ENCODE measurements at places on chromosomes 2 and 18. TPM values are rescaled to one million over a fixed set of nuclear protein-coding genes. Genes with fewer than 3 reads are reported as not detected.
A peak's percentile ranks its signal among the peaks of the same experiment; 100 is the strongest.

DNA sequence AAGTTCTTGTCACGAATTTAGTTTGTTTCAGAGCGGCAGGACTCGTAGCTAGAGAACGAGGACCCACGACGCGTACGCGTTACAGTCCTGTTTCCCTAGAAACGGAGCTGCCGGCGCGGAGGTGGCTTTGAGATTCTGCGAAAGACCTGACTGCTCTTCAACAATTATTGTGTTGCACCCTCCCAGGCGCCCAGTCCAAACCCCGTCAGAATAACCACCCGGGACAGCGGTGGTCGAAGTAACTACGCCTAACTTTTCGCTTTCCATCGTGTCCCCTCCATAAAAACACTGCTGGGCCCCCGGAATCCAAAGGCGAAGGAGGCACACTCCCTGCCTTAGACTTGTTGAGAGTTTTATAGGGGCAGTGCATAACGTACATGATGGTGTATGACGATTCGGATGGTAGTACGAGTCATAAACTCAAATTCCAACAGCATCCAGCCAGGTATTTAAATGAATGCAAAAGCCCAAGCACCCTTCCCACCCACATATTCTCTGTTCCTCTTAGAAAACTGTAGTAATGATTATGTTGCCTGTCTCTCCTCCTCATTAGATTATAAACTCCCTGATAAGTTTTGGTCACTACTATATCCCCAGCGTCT lies 651 bp upstream of the STAM2 start:
- H3K4me1 ChIP-seq, result no peaks in the 10 kb centered on the region
- no peaks in the 10 kb centered on the region for H3K27me3 ChIP-seq
- no peak for DNase-seq

GRCh38 chr2:230910546-230911177 lies 14.4 kb downstream of the GPR55 start:
- no peaks in the 10 kb centered on the region for H3K4me1 ChIP-seq
- no peak overlapping the region for H3K4me3 ChIP-seq
- H3K27me3 ChIP-seq, result peaks cover 27% of the 10 kb centered on the region
- no peak for DNase-seq

GRCh38 chr2:71129114-71129901 lies 721 bp downstream of the MCEE start:
- no peaks in the 10 kb centered on the region for H3K27me3 ChIP-seq
- DNase-seq, result no peak
- peak overlapping the region; percentile 81 for H3K27ac ChIP-seq
- H3K36me3 ChIP-seq, result peaks cover 15% of the 10 kb centered on the region

GRCh38 chr2:61727746-61728145 lies 126.1 kb downstream of the FAM161A start:
- DNase-seq, result no peak
- no peaks in the 10 kb centered on the region for H3K27me3 ChIP-seq
- H3K36me3 ChIP-seq, result no peaks in the 10 kb centered on the region
- H3K4me1 ChIP-seq, result no peaks in the 10 kb centered on the region
- H3K4me3 ChIP-seq, result no peak overlapping the region

Gene ARHGEF33
- 0.05 TPM for total RNA-seq

GRCh38 chr2:219453671-219454590 lies 19.3 kb downstream of the SPEG start:
- peak; percentile 69 for DNase-seq
- peak overlapping the region; percentile 62 for H3K27ac ChIP-seq

GRCh38 chr2:118055512-118056164 lies 32.6 kb upstream of the INSIG2 start:
- H3K27ac ChIP-seq, result no peak overlapping the region
- H3K27me3 ChIP-seq, result 0 out of 2 replicates have a peak, but pooled peaks cover 8% of the 10 kb centered on the region
- H3K4me1 ChIP-seq, result peaks cover 10% of the 10 kb centered on the region
- H3K36me3 ChIP-seq, result no peaks in the 10 kb centered on the region
- H3K4me3 ChIP-seq, result no peak overlapping the region

DNA sequence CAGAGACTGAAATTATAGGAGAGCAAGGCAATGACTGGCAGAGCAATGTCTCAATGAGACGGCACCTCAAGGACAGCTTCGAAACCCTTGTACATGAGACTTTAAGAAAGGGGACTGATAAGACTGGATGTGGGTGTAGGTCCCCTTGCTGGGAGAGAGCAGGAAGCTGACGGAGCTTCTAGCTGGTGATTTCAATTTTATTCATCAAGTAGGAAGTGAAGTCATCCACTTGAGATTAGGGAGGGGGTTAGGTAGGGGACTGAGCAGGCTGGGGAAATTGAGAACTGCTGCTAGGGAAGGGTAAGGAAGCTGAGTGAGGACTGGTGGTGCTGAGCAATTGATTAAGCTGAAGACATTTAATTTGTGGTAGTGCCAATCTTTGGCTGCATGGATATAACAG lies 99.5 kb upstream of the ITGB6 start:
- no peaks in the 10 kb centered on the region for H3K4me1 ChIP-seq

- no peaks in the 10 kb centered on the region for H3K36me3 ChIP-seq
- no peaks in the 10 kb centered on the region for H3K4me1 ChIP-seq
- H3K4me3 ChIP-seq, result no peak overlapping the region
- no peaks in the 10 kb centered on the region for H3K27me3 ChIP-seq
- H3K27ac ChIP-seq, result no peak overlapping the region
Measured at GRCh38 chr2:6971502-6971901, 54.3 kb downstream of the RNF144A start.

- H3K27ac ChIP-seq, result no peak overlapping the region
- no peaks in the 10 kb centered on the region for H3K4me1 ChIP-seq
- H3K4me3 ChIP-seq, result no peak overlapping the region
- 0 out of 2 replicates have a peak, but pooled peaks cover 4% of the 10 kb centered on the region for H3K36me3 ChIP-seq
- H3K27me3 ChIP-seq, result no peaks in the 10 kb centered on the region
- DNase-seq, result no peak
Measured at GRCh38 chr2:238093181-238094140, 6.7 kb upstream of the ESPNL start.

DNA sequence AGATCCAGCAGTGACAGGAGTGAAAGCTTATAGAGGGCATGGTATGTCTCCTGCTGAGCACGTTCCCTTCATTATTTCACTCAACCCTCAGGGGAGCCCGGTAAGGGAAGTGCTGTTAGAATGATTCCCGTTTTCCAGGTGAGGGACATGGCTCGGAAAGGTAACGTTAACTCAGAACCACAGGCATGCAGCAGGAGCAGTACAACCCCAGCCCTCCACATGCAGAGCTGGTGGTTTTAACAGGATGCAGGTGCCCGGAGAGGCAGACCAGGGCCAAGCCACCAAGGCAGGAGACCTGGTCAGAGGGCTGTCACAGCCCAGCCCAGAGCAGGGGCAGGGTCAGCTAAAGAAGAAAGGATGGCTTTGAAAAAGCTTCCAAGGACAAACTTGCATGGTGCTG lies 268.5 kb downstream of the SH3BP4 start:
- no peak overlapping the region for H3K27ac ChIP-seq
- DNase-seq, result no peak
- H3K4me1 ChIP-seq, result peaks cover 6% of the 10 kb centered on the region
- H3K4me3 ChIP-seq, result no peak overlapping the region

Gene KIAA2012
- not detected for total RNA-seq

GRCh38 chr2:11582612-11582861 lies 48.7 kb downstream of the GREB1 start:
- DNase-seq, result no peak
- H3K27me3 ChIP-seq, result no peaks in the 10 kb centered on the region
- peak overlapping the region; percentile 15 for H3K4me3 ChIP-seq
- peaks cover 15% of the 10 kb centered on the region for H3K4me1 ChIP-seq

- H3K4me3 ChIP-seq, result no peak overlapping the region
- H3K36me3 ChIP-seq, result no peaks in the 10 kb centered on the region
- DNase-seq, result no peak
- no peak overlapping the region for H3K27ac ChIP-seq
- peaks cover 5% of the 10 kb centered on the region for H3K4me1 ChIP-seq
- no peaks in the 10 kb centered on the region for H3K27me3 ChIP-seq
Measured at GRCh38 chr2:3635171-3635974, 22.6 kb upstream of the ALLC start.

- no peak overlapping the region for H3K27ac ChIP-seq
- H3K4me1 ChIP-seq, result no peaks in the 10 kb centered on the region
- H3K27me3 ChIP-seq, result peaks cover 6% of the 10 kb centered on the region
- H3K4me3 ChIP-seq, result no peak overlapping the region
- H3K36me3 ChIP-seq, result no peaks in the 10 kb centered on the region
Measured at GRCh38 chr2:118380915-118381653, 292.8 kb downstream of the INSIG2 start.

Gene FTCDNL1
- total RNA-seq, result 2.6 TPM

GRCh38 chr2:217185265-217185995 lies 325.6 kb upstream of the TNP1 start:
- no peak overlapping the region for H3K4me3 ChIP-seq
- H3K27ac ChIP-seq, result no peak overlapping the region
- no peaks in the 10 kb centered on the region for H3K36me3 ChIP-seq
- no peak for DNase-seq
- peaks cover 12% of the 10 kb centered on the region for H3K4me1 ChIP-seq

DNA sequence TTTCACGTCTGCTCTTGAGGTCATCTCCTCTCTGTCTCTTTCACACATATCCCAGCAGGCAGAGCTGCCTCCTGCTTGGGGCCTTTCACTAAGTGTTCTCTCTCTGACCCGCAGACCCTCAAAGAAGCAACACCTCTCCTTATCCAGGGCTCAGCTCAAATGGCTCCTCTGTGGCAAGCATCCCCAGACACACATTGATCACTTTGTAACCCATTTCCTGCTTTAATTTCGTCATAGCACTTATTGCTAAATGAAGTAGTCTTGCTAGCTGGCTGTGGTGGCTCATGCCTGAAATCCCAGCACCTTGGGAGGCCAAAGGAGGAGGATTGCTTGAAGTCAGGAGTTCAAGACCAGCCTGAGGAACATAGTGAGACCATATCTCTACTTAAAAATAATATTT lies 41.4 kb downstream of the SGPP2 start:
- no peaks in the 10 kb centered on the region for H3K36me3 ChIP-seq
- no peaks in the 10 kb centered on the region for H3K27me3 ChIP-seq

- no peaks in the 10 kb centered on the region for H3K27me3 ChIP-seq
- DNase-seq, result no peak
- no peaks in the 10 kb centered on the region for H3K36me3 ChIP-seq
- H3K4me3 ChIP-seq, result no peak overlapping the region
- H3K4me1 ChIP-seq, result peaks cover 10% of the 10 kb centered on the region
- no peak overlapping the region for H3K27ac ChIP-seq
Measured at GRCh38 chr2:191178806-191179514, 28.2 kb upstream of the STAT4 start.

GRCh38 chr2:171794918-171795317 lies 99.1 kb downstream of the SLC25A12 start:
- no peak overlapping the region for H3K27ac ChIP-seq
- peaks cover 2% of the 10 kb centered on the region for H3K36me3 ChIP-seq
- H3K4me3 ChIP-seq, result no peak overlapping the region
- H3K4me1 ChIP-seq, result no peaks in the 10 kb centered on the region
- no peak for DNase-seq
- no peaks in the 10 kb centered on the region for H3K27me3 ChIP-seq

Gene DSC3
- not detected for total RNA-seq

DNA sequence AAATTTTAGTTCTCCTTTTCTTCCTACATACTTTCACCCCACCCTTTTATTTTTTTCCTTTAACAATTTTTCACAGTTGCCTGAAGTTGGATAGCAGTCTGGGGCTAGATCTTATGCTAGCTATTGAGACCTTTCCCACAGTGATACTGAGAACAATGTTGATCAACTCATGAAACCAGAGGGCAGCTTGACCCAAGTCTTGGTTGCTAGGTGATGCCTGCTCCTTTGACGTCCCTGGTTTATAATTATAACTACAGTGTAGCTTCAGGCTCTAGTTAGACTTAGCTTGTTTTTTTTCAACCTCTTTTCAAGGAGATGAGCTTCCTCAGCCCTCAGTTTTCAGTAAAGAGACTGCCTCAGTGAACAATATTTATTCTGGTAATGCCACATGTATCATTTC lies 648.5 kb downstream of the IRS1 start:
- H3K27me3 ChIP-seq, result no peaks in the 10 kb centered on the region
- H3K36me3 ChIP-seq, result 0 out of 2 replicates have a peak, but pooled peaks cover 3% of the 10 kb centered on the region
- no peak overlapping the region for H3K4me3 ChIP-seq
- no peak for DNase-seq

DNA sequence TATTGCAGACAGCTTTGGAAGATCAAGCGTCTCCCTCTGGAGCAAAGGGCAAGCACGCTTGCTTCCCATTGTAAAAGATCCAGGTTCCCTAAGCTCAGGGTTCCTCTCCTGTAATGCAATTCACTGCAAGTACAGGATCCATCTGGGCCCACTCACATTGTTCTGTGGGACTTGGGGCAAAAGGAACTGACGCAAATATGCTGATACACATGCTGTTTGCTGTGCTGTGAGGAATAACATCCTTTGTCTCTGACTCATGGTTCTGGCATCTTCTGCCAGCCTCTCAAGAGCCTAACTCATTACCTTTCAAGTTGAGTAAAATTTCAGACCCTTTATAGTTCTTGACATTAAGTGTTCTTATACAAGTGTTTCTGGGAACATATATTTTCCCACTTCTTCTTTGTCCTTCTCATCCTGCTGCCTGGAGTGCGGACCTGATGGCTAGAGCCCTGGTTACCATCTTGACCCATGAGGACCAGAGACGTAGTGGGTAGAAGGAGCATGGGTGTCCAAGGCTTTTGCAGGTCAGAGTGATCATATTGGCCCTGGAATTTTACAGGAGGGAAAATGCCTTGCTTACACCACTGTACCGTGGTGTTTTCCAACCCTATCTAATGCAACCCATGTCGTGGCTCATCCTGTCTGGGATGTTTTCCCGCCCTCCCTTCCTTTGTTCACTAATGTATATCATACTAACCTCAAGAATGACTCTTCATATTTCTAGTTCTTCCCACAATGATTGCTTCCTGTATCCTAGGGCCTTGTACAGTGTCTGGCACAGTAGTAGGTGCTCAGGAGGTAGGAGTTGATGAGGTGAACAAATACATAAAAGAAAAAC lies 145.7 kb upstream of the GLI2 start:
- H3K27ac ChIP-seq, result no peak overlapping the region
- no peak overlapping the region for H3K4me3 ChIP-seq
- H3K36me3 ChIP-seq, result no peaks in the 10 kb centered on the region
- no peaks in the 10 kb centered on the region for H3K27me3 ChIP-seq
- H3K4me1 ChIP-seq, result no peaks in the 10 kb centered on the region
- DNase-seq, result no peak

Gene LRRC30
- not detected for total RNA-seq

GRCh38 chr18:35639296-35639695 lies 57.8 kb downstream of the GALNT1 start:
- no peak overlapping the region for H3K4me3 ChIP-seq
- H3K36me3 ChIP-seq, result no peaks in the 10 kb centered on the region
- no peaks in the 10 kb centered on the region for H3K27me3 ChIP-seq
- H3K27ac ChIP-seq, result no peak overlapping the region

GRCh38 chr2:64422466-64422865 lies 31.5 kb upstream of the LGALSL start:
- peaks cover 11% of the 10 kb centered on the region for H3K4me1 ChIP-seq
- no peaks in the 10 kb centered on the region for H3K36me3 ChIP-seq
- H3K27me3 ChIP-seq, result peaks cover 9% of the 10 kb centered on the region
- no peak overlapping the region for H3K4me3 ChIP-seq

- H3K27me3 ChIP-seq, result no peaks in the 10 kb centered on the region
- H3K4me3 ChIP-seq, result no peak overlapping the region
- H3K4me1 ChIP-seq, result no peaks in the 10 kb centered on the region
- H3K27ac ChIP-seq, result no peak overlapping the region
- no peak for DNase-seq
Measured at GRCh38 chr2:157559890-157560289, 68.8 kb downstream of the ACVR1C start.

GRCh38 chr18:45957100-45957499 lies 10.0 kb downstream of the EPG5 start:
- peaks cover 3% of the 10 kb centered on the region for H3K36me3 ChIP-seq
- no peak overlapping the region for H3K27ac ChIP-seq
- no peaks in the 10 kb centered on the region for H3K27me3 ChIP-seq
- H3K4me3 ChIP-seq, result no peak overlapping the region
- DNase-seq, result no peak
- H3K4me1 ChIP-seq, result no peaks in the 10 kb centered on the region

Gene CYTIP
- 0.71 TPM for total RNA-seq

GRCh38 chr18:75161256-75162028 lies 47.5 kb downstream of the PTGR3 start:
- H3K27me3 ChIP-seq, result no peaks in the 10 kb centered on the region
- no peaks in the 10 kb centered on the region for H3K36me3 ChIP-seq
- no peak for DNase-seq
- H3K4me1 ChIP-seq, result no peaks in the 10 kb centered on the region
- H3K27ac ChIP-seq, result no peak overlapping the region
- H3K4me3 ChIP-seq, result no peak overlapping the region
